HAP-1 (cell line): ENCODE measurements at places on chromosomes 7 and 10.

DNA sequence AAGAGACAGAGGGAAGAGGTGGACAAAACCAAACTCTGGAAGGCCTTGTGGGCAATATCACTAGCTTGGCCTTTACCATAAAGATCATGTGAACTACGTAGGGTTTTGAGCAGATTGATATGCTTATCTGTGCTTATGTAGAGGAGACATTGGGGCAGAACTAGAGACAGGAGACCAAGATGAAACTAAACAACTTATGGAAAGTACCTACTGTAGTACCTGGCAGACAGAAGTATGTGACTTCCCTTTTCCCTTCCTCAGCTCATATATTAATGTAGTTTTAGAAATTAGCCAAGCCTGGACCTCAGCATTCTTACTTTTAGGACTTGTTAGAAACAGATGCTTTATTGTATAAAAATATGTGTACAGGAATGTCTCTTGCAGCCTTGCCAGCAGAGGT, 14.0 kb upstream of the IL6 start:
- DNase-seq = no peak

GRCh38 chr7:4692055-4692454, 10.0 kb downstream of the FOXK1 start:
- DNase-seq = no peak

DNA sequence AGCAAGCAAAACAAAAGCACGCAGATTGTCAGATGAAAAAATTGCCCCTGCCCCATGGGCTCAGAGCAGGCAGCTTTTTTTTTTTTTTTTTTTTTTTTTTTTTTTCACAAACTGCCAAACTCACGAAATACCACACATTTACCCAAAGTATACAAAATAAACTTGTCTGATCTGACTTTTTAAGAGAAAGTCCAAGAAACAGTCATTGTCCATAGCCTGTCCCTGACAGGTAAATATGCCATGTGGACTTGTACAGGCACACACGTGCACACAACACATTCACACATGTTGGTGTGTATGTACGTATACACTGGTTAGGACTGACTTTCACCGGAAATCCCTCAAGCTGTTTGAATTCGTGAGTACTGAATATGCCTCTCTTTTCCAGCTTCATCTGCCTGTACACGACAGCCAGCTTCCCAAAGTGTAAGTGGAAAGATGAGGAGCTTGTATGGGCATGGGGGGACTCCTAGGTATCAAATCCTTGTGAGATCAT, 929 bp upstream of the HGF start:
- DNase-seq = no peak

DNA sequence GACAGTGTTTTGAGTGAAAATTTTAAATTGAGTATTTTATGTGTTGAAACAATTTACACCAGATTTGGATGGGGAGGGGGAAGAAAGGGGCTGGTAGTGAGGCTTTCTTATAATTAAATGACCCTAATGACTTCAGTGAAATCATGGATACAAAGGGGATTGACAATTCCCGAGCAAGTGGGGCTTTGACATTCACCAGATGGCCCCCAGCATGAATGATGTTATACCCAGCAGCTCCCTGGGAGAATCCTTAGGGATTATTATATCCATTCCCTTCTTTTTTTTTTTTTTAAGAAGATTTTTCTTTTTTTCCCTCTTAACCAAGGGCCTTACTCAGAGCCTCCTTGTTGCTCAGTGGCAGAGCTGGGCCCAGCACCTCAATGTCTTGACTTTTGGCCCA, 17.9 kb downstream of the PLPP4 start:
- no peak for DNase-seq

DNA sequence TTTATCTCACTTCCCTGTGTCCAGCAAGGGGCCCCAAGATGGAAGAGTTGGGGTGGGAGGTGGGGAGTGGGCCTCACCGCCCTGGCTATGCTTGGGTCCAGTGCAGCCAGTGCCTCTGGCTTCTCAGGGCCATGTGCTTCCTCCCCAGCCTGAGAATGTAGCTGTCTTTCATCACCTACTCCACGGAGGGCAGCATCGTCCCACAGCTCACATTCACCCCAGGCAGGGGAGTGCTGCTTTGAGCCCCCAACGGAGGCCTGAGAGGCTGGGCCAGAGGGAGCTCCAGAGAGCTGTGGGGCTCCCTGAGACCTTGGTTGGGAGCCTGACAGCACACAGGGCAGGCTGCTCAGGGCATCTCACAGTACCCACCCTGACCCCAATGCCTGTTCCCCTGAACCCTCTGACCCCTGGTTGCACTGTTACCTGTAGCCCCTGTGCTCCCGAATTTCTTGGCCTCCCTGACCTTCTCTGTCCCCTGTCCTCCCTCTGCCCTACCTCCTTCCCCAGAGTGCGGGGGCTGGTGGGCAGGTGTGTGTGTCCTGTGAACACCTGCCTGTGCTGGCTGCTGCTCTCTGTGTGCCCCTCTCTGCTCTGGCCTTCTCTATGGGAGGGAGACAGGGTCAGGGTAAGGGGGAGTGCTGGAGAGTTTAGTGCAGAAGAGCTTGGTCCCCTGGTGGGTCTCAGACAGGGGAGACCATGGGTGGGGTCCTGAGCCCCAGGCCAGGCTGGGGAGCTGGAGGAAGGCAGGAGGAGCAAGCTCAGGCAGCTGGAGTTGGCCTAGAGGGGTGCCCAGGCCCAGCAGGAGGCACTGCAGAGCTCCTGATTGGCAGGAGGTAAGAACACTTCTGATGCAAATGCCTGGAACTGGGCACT, 19.6 kb upstream of the ZNF488 start:
- no peak for DNase-seq

- DNase-seq = no peak
These were observed 489.8 kb upstream of the ZMIZ1 start for GRCh38 chr10:78578929-78579328.

DNA sequence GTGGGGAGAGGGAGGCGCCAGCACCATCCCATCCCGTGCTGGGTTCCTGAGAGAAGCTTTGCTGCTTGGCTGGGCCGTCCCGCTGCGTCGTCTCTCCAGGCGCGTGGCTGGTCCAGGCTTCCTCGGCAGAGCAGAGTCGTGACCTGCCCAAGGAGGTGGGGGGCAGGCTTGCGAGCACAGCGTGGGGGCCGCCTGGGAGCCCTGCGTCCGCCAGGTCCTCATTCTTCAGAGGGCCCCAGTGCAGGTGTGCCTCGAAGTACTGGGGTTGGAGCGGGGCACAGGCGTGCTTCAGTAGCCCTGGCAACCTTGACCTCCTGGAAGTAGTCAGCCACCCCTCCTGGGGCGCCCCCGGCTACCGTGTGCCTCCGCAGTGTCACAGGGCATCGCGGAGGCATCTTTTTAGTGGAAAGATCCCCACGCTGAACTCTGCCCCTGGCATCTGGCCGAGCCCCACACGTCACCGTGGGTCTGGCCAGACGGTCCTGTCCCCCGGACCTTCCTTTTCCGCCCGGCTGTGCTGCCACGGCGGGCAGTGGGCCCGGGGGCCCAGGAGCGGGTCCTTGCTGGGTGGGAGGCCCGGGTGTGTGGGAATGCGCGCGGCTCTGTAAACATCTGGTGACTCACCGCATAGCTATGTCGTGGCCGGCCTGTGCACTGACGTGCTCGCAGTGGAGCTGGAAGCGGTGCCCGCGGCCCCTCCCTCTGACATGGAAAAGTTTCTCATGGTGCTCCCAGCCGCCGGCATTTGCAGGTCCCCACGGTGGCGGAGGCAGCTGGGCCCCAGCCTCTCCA, 6.4 kb downstream of the MAFK start:
- peak; percentile 88 for DNase-seq

DNA sequence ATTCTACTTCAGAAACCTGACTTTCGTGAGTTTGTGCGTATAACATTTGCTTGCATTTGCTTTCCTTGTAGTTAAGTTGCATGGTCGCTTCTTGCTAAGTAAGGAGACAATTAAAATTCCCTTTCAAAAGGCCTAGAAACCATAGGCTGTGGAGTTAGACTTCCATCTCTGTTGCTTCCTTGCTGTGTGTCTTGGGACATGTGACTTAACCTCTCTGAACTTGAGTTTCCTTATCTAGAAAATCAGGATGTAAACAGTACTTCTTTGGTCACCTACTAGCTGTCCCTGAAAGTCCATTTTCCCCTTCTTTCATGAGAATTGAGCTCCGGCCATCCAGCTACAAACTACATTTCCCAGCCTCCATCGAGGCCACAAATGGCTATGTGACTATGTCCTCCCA, 89.2 kb downstream of the ITIH5 start:
- DNase-seq = no peak

- no peak for DNase-seq
These were observed 35.0 kb downstream of the INPP5A start for GRCh38 chr10:132572545-132572937.

- DNase-seq = no peak
These were observed 4.2 kb downstream of the GTPBP4 start for GRCh38 chr10:992467-992866.

GRCh38 chr7:83782628-83783027, 133.7 kb upstream of the SEMA3E start:
- DNase-seq = no peak

GRCh38 chr10:115871855-115872254, 401.2 kb downstream of the GFRA1 start:
- DNase-seq = no peak

DNA sequence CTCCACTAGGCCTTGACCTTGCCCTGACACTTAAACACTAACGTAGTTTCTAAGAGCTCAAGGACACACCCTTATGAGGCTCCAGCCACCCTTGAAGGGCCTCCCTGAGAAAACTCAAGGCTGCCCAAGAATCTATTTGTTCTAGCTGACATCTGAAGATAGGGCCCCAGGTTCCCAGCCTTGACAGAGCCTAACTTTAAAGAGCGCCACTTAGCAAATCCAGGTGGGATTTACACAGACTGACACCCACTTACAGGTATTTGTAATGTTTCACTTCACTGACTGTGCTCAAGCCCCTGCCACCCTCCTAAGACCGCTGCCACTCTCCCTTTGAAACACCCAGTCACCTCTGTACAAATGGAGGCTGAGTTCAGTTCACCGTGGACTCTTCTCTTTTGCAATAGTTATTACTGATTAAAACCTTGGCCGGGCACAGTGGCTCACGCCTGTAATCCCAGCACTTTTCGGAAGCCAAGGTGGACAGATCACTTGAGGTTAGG, 90.4 kb downstream of the SVOPL start:
- DNase-seq = no peak

DNA sequence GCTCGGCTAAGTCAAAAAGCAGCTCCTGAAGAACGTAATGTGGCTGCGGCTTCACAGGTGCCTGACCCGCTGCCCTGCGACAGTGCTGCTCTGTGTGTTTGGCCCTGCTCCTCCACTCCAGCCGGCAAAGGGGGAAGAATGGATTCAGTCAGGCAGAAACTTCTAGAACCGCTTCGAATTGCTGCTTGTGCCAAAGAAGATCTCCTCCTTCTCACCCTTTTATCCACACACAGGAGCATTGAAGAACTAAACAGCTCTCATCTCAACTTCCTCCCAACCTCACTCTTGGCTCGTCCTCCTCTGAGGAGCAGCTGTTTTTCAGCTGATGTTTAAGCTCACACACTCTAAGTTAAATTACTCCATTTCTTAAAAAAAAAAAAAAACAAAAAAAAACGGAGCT, 651.4 kb downstream of the INHBA start:
- DNase-seq = no peak

DNA sequence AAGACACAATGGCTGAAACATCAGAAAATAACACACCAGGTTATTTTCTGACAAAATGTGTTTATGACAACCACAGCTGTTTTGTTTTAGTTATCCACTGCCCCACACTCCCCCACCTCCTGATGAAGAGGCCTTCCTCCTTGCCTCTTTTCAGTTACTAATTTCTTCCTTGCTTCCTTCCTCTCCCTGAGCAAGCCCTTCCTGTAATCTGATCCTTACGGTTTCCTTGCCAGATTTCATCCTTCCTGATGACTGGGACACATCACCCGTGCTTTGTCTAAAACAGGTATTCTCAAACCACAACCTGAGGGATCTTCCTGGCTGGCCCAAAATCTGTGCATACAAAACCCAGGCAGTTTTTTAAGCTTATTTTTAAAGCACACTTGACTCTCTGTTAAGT, 39.4 kb downstream of the CHST15 start:
- DNase-seq = no peak
